ENCODE measurements at places on chromosomes 16 and 17.

DNA sequence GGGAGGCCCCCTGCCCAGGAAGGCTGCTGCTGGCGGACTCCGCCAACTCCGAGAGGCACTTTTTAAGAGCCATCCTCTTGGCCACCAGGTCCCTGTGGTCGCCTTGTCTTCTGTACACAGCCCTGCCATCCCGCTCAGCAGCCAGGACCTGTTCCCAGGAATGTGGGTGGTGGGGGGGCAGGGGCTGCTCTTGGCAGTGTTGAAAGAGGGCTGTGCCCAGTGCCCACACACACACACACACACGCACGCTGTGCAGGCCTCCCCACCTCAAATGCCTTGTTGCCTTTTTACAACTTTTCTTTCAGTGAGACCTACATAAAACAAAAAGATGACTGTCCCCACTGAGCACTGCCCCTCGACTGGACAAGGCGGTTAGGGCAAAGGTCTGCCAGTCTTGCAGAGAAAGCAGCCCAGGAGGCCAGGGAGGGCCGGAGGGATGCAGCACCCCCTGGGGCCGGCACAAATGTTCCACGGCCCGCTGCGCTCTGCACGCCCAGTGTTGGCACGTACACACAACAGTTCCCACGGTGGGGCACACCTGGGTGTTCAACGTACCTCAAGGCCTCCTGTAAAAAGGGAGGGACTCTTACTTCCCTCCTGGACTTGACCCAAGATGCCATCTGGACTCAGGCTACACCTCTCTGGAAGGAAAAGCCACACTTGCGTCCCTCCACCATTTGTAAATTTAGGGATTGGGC is 18.5 kb upstream of the PITPNA start:
- H3K4me1 ChIP-seq = peaks cover 31% of the 10 kb centered on the region
- no peak overlapping the region for H3K27ac ChIP-seq
- peaks cover 58% of the 10 kb centered on the region for H3K36me3 ChIP-seq
- H3K4me3 ChIP-seq = no peak overlapping the region
- DNase-seq = no peak
- no peaks in the 10 kb centered on the region for H3K27me3 ChIP-seq

DNA sequence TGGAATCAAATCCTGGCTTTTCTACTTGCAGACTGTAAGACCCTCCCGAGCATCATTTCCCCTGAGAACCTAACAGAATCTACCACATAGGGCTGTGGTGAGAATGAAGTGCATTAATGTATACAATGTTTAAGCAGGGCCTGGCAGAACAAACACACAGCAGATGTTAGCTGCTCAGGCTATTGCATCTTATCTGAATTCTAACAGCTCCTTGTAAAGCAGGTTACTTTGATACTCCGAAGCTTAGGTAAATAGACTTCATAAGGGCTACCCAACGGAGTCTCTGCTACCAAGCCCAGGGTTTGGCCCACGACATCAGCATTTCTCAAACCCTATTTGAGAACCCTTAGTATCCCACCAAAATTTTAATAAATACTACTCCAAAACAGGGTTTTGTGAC is 24.4 kb upstream of the NOS2 start:
- DNase-seq = no peak
- peaks cover 15% of the 10 kb centered on the region for H3K27me3 ChIP-seq
- no peak overlapping the region for H3K27ac ChIP-seq
- no peaks in the 10 kb centered on the region for H3K4me1 ChIP-seq
- H3K36me3 ChIP-seq = peaks cover 13% of the 10 kb centered on the region
- no peak overlapping the region for H3K4me3 ChIP-seq

- no peak overlapping the region for H3K4me3 ChIP-seq
- DNase-seq = no peak
- H3K4me1 ChIP-seq = peaks cover 38% of the 10 kb centered on the region
- H3K27ac ChIP-seq = no peak overlapping the region
- no peaks in the 10 kb centered on the region for H3K27me3 ChIP-seq
Measured at GRCh38 chr17:80783971-80784370, 207.7 kb upstream of the CHMP6 start.

DNA sequence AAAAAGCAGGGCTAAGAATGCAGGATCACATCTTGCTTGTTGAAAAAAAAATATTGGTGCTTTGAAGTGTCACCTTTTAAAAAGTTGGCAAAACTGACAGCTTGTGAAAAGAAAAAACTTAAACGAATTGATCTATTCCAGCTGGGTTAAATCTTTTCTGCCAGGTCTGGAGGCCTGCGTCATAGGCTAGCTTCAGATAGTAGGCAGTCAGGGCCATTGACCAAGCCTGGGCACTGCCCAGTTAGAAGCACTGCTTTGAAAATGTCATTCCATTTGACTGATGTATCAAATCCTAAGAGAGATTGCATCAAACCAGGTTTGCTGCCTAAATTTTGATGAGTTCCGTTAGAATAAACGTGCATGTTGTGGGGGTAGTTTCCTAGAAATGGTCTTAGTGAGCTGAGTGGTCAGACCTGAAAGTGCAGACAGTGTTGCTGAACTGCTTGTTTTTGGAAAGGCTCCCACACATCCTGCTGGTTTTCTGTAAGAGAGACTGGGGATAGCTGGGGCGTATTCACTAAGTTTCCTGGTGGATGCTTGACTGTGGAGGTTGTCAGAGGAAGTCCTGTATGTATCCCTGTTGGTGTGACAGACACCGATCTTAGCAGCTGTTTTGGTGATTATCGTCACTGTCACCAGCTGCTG is 38.8 kb downstream of the NUP88 start:
- H3K27me3 ChIP-seq = no peaks in the 10 kb centered on the region
- peak overlapping the region; percentile 87 for H3K27ac ChIP-seq
- no peak for DNase-seq
- peaks cover 52% of the 10 kb centered on the region for H3K36me3 ChIP-seq
- no peak overlapping the region for H3K4me3 ChIP-seq
- H3K4me1 ChIP-seq = peaks cover 15% of the 10 kb centered on the region

- H3K4me3 ChIP-seq = no peak overlapping the region
- no peak overlapping the region for H3K27ac ChIP-seq
- H3K27me3 ChIP-seq = peaks cover 8% of the 10 kb centered on the region
- no peak for DNase-seq
Measured at GRCh38 chr16:74280448-74280847, 16.2 kb upstream of the PSMD7 start.

GRCh38 chr17:8922451-8922850 is 43.1 kb downstream of the PIK3R5 start:
- H3K27ac ChIP-seq = peak overlapping the region; percentile 94
- no peak for DNase-seq
- H3K4me3 ChIP-seq = peak overlapping the region; percentile 58
- H3K36me3 ChIP-seq = peaks cover 15% of the 10 kb centered on the region
